ENCODE measurements at places on chromosomes 13 and 19.

GRCh38 chr19:49513746-49514118 lies 1.3 kb downstream of the FCGRT start:
- no peak for DNase-seq

DNA sequence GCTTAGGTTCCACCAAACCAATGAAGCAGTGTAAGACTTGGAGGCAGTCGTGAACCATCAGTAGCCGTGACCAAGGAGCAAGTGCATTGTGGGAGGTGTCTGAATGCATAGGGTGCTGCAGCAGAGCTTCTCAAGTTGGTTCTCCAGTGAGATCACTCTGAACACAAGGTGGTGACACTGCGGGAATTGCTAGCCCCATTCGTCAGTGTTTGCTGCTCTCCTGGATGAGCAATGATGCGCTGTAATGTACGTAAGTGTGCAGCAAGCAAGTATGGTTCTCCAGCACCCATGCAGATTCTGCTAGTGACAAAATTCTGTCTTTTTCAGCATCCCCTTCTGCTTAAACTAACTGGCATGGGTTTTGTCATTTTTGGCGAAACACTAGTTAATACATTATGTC lies 97.6 kb upstream of the HTR2A start:
- DNase-seq = no peak

GRCh38 chr13:51614350-51614786 lies 30.1 kb downstream of the WDFY2 start:
- DNase-seq = peak; percentile 68

DNA sequence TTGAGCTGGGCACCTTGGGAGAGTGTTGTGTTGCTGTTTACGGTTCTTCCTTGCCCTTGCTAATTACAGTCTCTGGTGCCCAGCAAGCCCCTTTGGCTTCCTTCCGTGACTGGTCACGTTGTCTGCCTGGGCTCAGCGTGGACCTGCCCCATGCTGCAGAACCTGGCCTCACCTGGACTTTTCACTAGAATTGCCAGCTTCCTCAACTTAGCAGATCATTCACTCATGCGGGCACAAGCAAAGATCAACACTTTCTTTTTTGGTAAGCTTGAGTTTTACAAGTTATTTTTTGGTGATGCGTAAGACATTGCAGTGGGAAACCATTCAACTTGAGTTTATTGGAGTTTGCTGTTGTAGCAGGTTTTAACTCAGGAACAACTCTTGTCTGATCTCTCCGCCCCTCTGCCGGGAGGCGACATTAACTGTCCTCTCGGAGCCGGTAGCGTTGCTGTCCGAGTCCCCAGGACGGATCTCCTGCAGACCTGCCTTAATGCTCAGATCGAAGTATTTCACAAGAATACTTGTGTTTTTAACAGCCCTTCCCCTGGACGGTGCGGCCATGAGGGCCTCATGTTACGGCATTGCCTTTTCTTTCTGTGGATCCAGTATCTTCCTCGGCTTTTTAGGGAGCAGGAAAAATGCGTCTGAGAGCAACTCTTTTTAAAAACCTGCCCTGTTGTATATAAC lies 15.7 kb upstream of the TEX29 start:
- no peak for DNase-seq

GRCh38 chr13:92657565-92657964 lies 569.0 kb upstream of the GPC6 start:
- DNase-seq = no peak

- no peak for DNase-seq
These were observed 44.0 kb downstream of the ATP11A start for GRCh38 chr13:112733661-112734379.

Measured in CD4-positive, alpha-beta T cell treated with Interleukin-17A for 1 hour (primary cell).